ENCODE measurements at places on chromosomes 12 and 14. TPM values are rescaled to one million over a fixed set of nuclear protein-coding genes. Genes with fewer than 3 reads are reported as not detected.

KRT79 gene
- polyA plus RNA-seq = 0.41 TPM

GPRC5A gene
- polyA plus RNA-seq = 1.4 TPM

KRT80 gene
- polyA plus RNA-seq = 5.6 TPM

CD27 gene
- polyA plus RNA-seq = 0.71 TPM

- DNase-seq = no peak
Measured at GRCh38 chr14:34032720-34033119, 81.8 kb upstream of the EGLN3 start.
